ENCODE measurements at places on chromosomes 4 and X.

GRCh38 chr4:109733728-109734127 lies 3.9 kb upstream of the PLA2G12A start:
- no peak for DNase-seq

DNA sequence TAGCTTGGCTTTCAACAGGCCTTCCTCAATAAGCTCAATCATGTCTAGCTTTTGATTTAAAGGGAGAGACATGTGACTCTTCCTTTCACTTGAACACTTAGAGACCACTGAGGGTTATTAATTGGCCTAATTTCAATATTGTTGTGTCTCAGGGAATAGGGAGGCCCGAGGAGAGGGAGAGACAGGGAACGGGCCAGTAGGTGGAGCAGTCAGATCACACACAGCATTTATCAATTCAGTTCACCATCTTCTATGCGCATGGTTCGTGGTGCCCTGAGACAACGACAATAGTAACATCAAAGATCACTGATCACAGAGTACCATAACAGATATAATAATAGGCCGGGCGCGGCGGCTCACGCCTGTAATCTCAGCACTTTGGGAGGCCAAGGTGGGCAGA lies 17.8 kb downstream of the ZNF81 start:
- no peak for DNase-seq

- DNase-seq, result no peak
These were observed 102.3 kb downstream of the LARP1B start for GRCh38 chr4:128163177-128164117.

DNA sequence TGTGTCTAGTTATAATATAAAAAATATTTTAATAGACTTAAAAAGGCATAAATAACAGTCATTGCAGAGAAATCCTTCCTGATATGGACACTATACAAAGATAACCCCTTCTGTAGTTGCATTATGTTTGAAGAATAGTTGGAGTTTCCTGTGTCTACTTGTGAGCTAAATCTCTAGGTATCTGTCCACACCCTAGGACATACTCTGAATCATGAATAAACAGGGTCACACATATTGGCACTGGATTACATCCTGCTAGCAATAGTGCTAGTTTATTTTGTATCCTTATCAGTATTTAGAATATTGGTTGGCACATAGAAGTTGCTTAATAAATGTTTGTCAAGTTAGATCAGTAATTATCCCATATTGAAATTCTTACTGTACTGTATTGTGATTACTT lies 173.9 kb downstream of the GRXCR1 start:
- no peak for DNase-seq

DNA sequence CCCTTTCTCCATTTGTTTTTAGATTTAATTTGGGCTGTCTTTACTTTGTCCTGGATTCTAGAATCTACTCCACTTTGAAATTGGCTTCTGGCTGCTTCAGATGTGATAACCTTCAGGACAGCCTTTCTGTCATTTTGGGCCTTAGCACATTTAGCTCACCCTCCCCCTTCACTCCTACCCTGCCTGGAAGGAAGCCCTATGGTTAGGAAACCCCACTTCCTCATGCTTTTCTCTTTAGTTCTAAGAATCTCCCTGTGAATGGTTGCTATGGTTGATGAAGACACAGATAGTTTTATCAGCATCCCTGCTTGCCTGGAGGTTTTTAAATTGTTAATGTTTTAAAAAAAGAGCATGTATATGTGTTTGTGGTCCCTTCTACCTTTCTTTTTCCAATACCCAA lies 100.7 kb upstream of the PTPN13 start:
- DNase-seq, result no peak

GRCh38 chr4:105225500-105225899 lies 78.8 kb downstream of the TET2 start:
- DNase-seq, result no peak

- no peak for DNase-seq
These were observed 3.0 kb downstream of the PLXNB3 start for GRCh38 chrX:153766871-153767673.

- no peak for DNase-seq
These were observed 58.0 kb downstream of the TAB3 start for GRCh38 chrX:30831082-30831481.

DNA sequence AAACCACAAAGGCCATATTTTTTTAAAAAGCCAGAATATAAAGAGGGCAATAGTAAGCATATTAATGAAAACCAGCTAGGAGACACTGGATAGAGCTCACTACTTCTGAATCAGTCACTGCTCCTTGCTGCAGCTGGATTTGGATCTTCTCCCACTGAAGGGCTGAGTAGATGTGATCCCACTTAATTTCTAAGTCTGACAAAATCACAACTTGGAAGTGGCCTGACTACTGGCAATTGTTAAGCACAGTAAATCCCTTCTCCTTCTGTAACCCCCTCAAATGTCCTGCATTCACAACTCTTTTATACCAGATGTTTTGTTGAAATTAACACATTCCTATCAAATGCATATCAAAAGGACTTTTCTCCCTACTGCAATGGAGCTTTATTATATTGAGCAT lies 72.9 kb downstream of the AMMECR1 start:
- no peak for DNase-seq

GRCh38 chr4:137819964-137820383 lies 287.7 kb upstream of the PCDH18 start:
- no peak for DNase-seq

GRCh38 chr4:97589481-97590196 lies 553.6 kb downstream of the STPG2 start:
- DNase-seq, result no peak

DNA sequence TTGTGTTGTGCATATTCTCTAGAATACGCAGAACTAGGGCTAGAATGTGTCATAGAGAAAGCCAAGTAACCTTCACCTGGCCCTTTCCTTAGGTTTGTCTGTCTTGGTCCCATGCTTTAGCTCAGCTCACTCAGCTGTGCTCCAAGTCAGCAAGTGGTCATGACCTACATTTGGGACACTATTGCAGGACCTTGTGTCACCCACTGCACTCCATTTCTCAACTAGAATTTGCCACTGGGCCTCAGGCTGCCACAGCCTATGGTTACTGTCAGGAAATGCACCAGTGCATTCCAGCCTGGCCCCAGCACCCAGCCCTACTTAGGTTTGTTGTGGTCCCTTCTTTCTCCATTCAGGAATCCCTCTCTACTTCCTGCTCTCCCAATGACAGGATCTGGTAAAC lies 7.7 kb upstream of the FGG start:
- DNase-seq, result no peak
